ENCODE measurements at places on chromosomes 16 and 17.

DNA sequence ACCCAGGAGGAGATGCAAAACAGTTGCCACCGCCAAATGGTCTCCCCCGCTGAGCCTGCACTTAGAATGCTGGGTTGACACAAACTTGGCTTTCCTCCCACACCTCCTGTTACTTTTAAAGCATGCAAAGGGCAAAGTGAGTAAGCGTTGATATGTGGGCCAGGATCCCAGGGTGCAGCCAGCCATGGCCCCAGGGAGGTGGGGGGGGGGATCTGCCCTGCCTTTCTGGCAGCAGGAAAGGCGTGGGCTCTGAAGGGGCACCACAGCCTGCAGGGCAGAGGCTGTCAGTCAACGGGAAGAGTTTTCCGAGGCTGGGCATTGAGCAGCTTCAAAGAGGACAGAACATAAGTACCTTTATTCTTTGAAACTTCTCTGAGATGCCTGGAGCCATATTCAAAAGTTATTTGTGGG lies 142.3 kb downstream of the ABCC12 start:
- DNase-seq: no peak

DNA sequence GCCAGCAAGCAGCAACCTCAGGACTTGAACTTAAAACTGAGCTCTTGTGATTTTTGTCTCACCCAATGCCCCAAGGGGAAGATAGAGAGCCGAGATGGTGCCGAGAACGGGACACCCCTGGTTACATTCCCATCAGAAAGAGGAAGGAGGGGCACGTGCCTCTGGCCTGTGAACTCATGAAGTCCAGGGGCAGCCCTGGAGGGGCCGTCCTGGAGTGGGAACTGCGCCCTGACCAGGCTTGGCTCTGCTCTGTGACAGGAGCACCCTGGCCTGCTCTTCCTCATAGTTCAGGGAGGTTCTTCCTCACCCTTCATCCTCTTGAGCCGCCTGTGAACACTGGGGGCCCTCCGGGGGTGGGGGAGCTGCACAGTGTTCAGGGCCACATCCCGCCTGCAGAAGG lies 130.3 kb upstream of the FOXF1 start:
- no peak for DNase-seq

DNA sequence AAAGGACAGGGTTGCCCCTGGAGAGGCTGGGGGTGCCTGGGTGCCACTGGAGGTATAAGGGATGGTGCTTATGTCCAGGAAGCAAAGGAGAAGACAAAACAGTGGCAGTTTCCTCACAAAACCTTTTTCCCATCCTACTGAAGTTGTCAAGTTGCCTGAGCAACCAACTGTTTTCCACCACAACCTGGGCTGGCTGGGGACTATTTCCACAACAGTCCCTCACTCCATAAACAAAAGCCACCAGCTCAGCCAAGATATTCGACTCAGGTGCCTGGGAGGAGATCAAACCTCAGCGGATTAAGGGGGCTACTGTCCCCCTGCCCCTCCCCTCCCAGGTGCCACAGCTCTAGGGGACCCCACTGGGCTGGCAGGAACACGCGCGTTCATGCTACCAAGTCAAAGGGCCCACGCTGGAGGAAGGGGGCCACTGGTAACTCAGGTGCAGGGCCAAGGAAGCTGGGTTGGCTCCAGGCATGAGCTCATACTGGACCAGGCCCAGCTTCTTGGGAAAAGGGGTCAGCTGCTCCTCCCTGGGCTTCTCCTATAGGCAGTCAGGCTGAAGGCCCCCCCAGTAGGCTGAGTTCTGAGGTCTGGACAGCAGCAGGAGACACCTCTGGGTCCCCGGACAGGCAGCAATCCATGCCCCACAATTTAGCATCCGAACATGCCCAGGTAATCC lies 45.7 kb upstream of the MRPS23 start:
- DNase-seq: no peak

DNA sequence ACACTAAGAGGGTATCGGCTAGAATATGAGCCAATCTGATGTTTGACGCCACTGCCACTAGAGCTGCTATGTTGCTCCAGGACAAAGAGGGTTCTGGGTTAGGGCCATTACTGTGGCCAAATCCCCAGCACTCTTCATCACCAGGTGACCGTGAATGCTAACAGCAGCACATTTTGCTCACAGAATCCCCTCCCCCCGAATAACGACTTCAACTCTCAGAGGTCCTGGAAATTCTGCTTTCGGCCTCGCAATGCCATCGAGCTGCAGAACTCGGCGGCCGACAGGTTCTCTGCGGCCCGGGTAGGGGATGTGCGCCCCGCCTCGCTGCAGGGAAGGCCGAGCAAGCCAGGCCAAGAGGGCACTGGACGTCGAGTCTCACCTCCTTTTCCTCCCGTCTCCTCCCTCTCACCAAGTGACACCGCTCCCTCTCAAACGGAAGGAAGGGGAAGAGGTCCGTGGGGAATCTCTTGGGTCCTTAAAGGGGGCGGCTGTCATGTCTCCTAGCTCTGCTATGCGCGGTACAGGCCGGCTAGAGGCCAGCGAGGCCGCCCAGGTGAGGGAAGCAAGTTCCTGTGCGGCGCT lies 31.9 kb downstream of the CDK5R1 start:
- DNase-seq: no peak

DNA sequence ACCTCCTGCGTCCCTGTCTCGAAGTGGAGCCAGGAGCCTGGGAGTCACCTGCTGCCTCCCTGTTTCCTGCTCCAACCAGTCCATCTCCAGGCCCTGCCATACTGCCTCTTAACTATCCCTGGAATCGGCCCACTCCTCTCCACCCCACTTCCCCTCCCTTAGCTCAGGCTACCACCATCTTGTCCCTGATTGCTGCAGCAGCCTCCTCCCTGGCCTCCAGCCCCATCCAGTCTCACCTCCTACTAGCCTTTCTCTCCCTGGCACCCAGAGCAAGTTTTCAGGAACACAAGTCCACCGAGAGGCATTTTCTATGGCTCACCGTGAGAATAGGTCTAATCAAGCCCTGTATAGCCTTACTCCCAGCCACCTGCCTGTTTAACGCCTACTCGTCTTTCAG lies 865 bp upstream of the CAMKK1 start:
- no peak for DNase-seq
